ENCODE measurements at places on chromosomes 13 and 19.

DNA sequence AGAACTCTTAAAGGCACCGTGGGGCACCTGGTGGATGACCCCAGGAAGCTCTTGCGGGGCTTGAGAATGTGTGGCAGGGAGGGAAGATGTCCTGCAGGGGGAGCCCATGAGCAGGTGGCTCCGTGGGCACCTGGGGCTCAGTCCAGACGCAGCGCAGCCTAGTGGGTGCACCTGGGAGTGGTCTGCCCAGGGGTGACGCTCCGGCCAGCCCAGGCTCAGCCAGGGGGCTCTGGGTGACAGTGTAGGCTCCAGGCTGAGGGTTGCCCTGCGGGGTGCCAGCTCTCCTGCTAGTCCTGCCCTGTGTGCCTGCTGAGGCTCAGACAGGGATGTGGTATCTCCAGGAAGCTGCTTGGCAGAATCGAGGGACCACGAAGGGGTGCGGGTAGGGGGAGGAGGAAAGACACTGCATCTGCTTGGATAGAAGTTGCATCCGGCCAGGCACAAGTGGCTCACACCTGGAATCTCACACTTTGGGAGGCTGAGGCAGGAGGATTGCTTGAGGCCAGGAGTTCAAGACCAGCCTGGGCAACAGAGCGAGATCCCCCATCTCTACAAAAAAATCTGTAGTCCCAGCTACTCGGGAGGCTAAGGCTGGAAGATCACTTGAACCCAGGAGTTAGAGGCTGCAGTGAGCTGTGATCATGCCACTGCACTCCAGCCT, 15.0 kb upstream of the PGLS start:
- peak; percentile 93 for DNase-seq

GRCh38 chr13:30904043-30904442, 2.0 kb upstream of the MEDAG start:
- no peak for DNase-seq

GRCh38 chr19:39701291-39701690, 3.0 kb upstream of the LGALS14 start:
- DNase-seq, result no peak

DNA sequence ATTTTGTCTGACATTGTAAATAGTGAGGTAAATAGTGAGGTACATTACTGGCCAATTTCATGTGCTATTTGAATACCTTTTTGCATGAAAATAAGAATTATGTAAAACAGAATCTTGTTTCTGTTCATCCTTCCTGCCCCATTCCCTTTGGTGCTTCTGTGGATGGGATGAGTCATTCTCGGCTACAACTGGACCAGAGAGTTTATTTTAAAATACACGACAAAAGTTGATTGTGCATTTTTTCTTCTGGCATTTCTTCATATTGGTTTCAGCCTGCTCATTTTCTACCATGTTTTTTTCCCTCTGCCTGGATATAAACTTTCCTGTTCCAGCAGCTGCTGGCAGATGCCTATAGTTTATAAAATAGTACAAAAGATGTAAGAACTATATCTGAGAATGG, 107.5 kb downstream of the CYSLTR2 start:
- DNase-seq, result no peak

- no peak for DNase-seq
These were observed 246.5 kb downstream of the DCT start for GRCh38 chr13:94232956-94233355.

DNA sequence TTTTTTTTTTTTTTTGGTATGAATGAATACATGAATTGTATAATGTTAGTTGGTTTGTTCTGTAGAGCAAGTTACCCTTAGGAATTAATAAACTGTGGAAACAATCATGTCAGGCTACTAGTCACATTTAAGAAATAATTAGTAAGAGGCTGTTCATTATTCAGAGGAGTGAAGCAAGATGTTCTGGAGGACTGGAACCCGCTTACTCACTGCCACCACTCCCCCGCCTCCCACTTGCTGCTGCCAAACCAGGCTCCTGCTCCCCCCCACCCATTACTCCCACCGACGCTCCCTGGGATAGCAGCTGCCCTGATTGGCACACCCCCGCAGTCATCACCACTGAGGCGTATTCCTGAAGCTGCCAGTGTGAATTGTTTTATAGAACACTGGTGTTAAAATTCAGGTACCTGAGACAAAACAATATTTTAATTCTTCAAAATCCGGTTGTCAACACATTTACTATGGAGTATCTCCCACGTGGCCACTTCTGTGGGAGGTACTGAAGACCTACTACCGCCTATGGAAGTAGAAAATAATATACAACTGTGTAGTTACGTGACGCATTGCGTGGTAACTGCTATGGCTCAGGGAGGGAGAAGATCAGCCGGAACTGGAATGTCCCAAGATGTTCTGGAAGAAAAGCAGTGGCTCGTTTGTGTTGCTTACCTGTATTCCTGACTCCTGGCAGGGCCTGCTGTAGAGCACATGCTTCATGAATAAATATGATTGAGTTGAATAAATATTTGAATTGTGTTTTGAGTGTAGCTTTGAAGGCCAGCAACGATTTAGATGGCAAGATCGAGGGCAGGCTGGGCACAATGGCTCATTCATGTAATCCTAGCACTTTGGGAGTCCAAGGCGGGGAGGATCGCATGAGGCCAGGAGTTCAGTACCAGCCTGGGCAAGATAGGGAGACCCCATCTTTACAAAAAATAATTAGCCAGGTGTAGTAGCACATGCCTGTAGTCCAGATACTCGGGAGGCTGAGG, 1.7 kb downstream of the DPY19L3 start:
- DNase-seq, result no peak

- no peak for DNase-seq
These were observed 45.3 kb downstream of the NFIC start for GRCh38 chr19:3411636-3412035.

- DNase-seq, result no peak
These were observed 505 bp downstream of the ZSWIM4 start for GRCh38 chr19:13795595-13796300.

DNA sequence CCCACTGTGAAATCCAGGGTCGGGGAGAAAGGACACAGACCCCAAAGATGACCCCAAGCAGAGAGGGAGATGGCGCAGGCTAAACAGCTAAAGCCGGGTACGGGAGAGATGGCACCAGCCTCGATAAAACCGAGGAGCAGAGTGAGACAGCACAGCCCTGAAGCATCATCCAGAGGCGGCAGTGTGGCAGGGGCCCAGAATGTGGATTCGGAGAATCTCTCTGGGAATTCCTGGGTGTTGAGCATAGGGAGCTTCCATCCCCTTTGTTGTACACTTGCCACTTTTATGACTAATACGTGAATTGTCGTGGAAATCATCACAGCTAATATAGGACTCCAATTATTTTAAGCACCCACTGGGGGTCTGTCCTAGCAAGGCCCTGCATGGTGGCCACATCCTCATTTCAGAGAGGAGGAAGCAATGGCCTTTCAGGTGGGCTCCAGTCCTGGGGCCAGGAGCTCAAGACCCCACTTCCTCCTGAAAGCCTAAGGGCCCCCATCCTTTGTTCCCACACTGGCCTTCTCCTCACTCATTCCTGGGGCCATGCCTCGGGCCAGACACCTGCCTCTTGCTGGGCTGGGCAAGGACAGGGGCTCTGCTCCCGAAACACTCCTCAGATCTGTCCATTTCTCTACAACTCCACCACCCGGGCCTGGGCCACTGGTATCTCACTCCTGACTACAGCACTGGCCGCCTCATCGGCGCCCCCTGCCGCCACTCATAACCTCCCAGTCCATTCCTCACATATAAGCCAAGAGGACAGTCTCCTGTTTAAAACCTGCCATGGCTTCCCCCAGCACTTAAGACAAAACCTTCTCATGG, 29.3 kb upstream of the ATP1A3 start:
- no peak for DNase-seq

GRCh38 chr13:50319635-50320255, 304.5 kb downstream of the KCNRG start:
- DNase-seq, result no peak

DNA sequence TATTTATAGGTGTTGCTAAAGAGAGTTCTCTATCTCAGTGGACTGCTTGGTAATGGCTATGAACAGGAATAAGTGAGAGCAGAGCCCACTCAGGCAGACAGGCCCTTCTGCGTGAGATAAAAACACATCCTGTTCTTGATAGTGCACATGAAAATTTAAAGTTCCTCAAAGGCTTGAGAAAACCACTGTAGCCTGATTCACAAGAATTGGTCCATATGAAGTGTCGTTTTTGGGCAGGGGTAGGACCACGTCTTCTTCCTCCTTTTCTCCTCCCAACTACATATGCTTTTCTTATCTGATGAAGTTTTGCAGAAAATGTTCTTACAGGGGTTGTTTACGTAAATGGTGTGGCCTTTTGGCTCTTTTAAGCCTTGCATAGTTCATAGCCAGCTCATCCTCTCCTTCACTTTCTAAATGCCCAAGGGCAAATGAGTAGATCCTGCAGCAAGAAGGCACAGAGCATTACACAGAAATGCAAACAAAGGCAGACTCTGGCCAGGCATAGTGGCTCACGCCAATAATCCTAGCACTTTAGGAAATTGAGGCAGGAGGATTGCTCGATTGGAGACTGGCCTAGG, 53.8 kb downstream of the RNF6 start:
- no peak for DNase-seq

DNA sequence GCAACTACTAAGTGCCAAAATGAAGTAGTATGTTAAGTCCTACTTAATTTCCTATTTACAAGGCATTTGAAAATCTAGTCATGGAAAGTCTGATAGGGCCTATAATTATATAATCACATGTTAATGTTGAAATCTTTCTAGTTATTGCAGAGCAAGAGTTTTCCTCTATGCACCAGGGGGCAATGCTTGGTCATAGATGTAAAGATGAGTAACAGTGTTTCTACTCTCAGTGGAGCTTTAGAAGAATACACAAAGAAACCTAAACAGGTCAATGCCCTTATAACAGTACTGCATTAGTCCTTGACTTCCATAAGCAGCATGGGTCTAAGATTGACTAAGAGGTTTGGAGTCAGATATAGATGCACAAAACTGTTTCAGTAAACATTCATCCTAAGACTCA, 218.7 kb downstream of the KCTD12 start:
- DNase-seq, result peak; percentile 52

GRCh38 chr13:81051873-81052272, 710.9 kb upstream of the SPRY2 start:
- DNase-seq, result no peak

DNA sequence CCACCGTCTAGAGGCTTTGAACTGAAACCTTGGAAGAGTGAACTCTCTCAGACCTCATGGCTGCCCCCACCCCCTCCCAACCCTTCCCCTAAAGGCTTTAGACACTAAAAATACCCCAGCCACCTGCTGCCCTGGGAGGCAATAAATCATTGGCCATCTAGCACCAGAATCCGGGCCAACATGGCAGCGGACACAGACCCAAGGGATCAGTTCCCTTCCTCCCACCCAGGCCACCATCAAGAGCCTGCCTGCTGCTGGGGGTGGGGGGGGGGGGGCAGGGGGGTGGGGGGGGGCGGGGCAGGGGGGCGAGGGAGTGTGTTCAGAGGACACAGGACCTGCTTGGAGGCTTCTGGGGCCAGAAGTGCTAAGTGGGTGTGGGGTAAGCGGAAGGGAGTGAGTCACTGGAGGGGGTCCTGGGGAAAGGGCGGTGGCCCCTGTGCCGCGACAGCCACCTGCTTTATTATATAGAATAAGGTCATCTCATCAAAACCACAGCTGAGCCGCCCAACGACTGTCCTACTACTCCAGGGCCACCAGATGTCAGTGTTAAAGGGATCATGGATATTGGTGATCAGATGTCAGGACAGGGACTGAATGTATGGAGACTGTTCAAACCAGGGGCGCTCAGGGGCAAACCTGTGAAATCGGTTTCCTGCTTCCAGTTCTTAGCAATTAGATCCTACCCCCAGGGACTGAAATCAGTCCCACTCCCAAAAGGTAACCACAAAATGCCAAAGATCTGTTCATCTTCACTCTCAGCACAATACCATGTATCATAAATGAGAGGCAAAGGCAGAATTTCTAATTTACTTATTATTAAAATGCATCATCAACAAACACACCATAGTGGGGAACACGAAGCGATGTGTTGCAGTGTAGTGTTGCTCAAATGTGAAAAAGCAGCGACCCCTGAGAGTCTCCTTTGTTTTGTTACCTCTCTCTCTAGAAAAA, 24.3 kb downstream of the ARL11 start:
- peak; percentile 36 for DNase-seq

DNA sequence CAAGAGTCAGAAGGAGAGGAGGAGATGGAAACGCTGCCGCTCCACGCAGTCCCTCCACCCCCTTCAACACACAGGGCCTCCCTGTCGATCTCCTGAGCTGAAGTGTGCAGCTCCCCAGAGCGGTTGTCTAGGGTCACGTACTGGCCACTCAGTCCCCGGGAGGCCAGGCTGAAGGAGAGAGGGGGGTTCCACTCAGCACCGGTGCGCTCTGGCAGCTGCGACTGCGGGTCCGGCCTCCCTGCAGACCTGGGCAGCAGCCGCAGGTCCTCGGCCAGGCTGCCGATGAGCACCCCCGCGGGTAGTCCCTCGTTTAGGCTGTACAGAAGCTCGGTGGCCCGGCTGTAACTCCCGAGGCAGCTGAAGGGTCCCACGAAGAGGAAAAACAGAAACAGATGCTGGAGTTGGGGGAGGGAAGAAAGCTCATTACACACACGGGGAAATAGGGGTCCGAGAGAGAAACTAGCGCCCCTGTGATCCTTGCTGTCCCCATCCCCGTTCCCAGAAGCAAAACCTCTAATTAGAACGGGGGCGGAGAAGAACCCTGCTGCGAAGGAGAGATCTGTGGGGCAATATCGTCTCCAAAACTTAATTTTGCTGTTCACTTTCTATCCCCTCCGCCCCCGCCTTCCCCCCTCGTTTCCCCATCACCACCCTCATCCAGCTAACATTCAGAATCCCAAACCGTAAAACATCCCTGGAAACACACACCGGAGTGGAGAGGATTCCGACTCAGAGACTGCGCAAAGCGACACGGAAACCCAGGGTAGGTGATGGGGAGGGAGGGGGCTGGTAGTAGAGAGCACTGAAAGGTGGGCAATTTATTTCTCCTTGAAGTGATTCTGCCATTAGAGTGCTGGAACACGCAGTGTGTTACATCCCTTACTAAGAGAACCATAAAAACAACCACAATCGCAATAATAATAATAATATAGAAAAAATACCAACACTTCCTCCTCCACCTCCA, 1.8 kb downstream of the PCDH20 start:
- DNase-seq, result no peak

DNA sequence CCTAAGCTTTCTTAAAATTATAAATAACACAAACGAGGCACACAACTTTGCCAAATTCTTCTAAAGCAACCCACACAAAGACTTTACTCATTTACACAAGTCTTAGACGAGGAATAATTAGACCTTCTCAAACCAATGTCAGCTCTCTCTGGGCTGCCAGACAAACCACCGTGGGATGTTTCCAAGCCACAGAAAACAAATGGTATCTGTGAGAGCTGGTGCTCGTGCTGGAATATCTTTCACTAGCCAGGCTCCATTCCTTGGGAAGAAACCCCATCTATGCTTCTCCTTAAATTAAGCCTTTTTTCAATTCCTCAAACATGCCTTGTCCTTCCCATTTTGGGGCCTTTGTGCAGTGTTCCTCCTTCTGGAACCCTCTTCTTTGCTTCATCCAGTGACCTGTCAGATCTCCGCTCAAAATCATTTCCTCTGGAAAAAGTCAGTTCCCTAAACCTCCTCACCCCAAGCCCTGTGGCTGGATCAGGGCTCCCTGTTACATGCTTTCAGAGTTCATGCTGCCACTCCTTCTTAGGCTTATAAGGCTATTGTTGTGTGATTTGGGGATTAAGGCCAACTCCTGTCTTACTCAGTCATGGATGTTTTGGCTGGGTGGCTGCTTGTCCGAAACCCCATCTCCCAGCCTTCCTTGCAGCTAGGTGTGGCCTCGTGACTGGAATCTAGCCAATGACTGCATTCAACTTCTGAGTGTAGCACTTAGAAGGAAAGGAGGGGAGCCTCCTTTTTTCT, 64.2 kb upstream of the GTF2F2 start:
- DNase-seq, result no peak
